ENCODE measurements at places on chromosomes 4 and X. TPM values are rescaled to one million over a fixed set of nuclear protein-coding genes. Genes with fewer than 3 reads are reported as not detected.

KLHL4 gene
- 0.29 TPM for total RNA-seq

FOXR2 gene
- total RNA-seq = not detected

DNA sequence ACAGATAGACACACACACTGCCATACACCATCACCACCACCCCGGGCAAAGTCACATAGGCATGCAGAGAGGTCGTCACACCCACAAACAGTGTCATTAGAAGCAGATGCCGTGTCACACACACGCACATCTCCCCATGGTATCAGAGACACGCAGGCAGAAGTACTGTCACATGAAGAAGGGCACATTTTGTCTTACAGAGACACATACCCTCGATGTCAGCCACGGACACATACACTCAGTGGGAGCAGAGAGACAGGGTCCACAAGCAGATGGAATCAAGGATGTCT is 3.3 kb downstream of the NALF2 start:
- DNase-seq = no peak

DNA sequence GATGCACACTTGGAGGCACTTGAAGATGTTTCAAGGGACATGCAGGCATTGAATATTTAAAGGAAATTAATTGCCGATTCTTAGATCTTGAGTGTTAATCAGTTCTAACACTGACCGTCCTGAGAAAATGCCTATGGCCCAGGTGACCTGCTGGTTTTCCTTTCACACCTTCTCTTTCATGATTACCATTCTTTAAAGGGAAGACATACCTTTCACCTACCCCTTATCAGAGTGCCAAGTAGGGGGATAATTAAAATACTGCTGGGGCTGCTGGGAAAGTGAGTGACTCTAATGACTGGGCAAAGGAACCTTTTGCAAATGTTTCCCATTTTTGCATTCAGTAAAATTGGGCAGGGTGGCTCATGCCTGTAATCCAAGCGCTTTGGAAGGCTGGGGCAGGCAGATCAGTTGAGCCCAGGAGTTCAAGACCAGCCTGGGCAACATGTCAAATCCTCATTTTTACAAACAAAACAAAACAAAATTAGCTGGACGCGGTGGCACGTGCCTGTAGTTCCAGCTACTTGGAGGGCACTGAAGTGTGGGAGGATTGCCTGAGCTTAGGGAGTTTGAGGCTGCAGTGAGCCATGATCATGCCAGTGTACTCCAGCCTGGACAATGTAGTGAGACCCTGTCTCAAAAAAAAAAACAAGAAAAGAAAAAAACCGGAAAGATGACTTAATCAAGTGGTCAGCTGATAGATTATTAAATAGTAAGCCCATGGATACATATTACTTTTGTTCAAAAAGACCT is 44.3 kb downstream of the TMEM131L start:
- no peak for DNase-seq

All from stomach (tissue), 19 donors.